Astrocyte (in vitro differentiated cells and primary cell): ENCODE measurements at places on chromosomes 3 and 15.
A peak's percentile ranks its signal among the peaks of the same experiment; 100 is the strongest.

- DNase-seq = no peak
Measured at GRCh38 chr3:68256635-68257223, 602.3 kb upstream of the SUCLG2 start.

GRCh38 chr3:194584320-194584776, 48.9 kb downstream of the TMEM44 start:
- DNase-seq = no peak

DNA sequence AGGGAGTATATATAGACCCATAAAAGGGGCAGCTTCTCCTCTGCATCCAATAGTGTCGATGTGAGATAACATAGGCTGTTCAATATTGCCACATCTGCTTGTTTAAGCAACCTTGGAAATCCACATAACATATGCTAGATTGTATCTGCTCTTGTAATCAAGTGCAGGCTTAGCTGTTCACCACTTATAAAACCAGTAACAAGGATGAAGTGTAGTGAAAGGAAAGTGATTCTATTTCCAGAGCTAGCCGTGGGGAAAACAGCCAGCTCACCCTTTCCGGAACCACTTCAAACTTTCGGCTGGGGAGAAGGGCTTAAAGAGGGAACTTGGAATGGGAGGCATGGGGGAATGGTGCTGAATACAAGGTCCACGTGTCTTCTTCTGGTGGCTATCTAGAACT, 204.0 kb downstream of the TAFA4 start:
- no peak for DNase-seq

- no peak for DNase-seq
Measured at GRCh38 chr3:18725668-18726407, 300.7 kb upstream of the SATB1 start.

- no peak for DNase-seq
Measured at GRCh38 chr3:195753581-195753980, 32.8 kb downstream of the MUC20 start.

GRCh38 chr15:88803241-88803919, at the start of gene ACAN:
ACAN (plus strand) TSS chr15:88803436; CDS start chr15:88836207, 32,771 bp downstream.
- no peak for DNase-seq

GRCh38 chr15:31027910-31028578, 36.6 kb upstream of the MTMR10 start:
- DNase-seq = no peak

DNA sequence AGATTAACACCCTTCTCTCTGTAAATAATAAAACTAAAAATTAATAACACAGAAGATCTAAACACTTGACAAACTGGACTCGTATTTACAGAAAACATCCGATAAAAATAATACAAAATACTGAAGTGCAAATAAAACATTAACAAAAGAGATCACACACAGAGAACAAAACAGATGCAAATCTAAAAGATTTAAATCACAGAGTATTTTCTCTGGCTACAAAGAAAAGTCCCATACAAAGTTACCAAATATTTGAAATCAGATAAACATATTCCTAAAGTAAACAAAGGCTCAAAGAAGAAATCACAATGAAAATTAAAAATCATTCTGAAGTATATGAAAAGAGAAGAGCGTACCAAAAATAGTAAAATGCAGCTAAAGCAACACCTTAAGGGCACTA, 42.5 kb downstream of the TBL1XR1 start:
- DNase-seq = no peak

DNA sequence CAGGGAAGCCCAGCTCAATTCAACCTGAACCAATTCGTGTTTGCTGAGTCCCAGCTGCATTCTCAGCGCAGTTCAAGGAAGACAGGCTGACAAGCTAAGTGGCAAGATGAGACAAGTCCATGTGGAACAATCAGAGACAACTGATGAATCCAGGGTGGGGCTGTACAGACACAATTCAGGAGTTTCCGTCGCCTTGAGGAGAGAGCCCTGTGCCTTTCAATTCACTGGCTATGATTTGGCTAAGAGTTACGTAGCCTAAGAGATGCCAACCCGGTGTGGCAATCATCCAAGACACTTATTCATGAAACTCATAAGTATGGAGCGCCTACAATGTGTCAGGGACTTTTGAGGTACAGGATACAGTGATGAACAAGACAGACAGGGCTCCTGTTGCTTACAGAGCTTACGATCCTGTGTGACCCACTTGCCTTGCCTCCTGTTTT, 15.5 kb upstream of the ZBED2 start:
- no peak for DNase-seq

GRCh38 chr3:183745300-183746098, 47.9 kb downstream of the YEATS2 start:
- peak; percentile 65 for DNase-seq

DNA sequence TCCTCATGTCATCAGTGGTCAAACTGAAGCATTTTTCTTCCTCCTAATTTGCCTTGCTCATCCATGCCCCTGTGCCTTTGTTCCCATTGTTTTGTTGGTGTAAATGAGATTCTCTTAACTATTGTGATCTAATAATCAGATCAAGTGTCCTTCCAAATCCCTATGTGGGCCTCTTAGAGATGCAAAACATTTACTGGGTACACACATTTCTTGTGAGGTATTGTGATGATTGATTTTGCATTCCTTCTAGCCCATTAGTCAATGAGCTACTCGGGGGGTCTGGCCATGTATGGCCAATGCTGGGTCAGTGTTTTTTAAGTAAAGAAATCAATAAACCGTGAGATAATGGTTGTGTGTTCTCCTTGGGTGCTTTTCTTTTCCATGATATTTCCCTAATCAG, 580.4 kb downstream of the VGLL3 start:
- no peak for DNase-seq

- no peak for DNase-seq
Measured at GRCh38 chr3:98709441-98709840, 53.7 kb upstream of the ST3GAL6 start.

DNA sequence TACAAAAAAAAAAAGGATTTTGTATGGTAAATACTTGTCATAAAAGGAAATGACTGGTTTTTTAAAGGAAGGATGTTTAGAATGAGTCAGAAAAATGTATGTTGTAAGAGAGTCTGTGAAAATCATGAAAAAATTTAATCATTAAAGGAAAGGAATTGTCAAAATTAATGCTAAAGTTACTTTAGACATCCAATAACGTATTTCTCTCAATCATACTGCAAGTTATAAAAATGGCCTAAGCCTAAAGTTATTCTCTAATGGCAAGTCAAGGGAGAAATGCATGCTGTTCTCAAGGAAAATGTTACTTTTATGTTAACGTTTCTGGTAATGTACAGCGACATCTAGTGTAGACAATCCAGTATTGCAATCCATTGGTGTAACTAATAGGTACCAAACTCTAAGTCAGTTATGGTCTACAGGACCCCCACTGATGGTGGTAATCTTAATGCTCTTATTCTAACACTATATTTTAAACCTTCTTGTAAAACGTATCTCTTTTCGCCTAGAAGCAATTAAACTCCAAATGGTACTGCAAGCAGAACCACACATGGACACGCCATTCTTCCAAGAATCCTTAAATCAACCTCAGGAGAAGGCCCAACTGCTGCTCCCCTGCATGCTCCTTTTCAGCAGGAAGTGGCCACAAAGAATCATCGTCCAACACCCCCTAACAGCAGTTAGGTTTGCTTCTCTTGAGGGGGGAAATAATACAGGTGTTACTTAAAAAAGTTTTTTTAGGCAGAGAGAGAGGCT, 35.2 kb downstream of the NCEH1 start:
- DNase-seq = peak; percentile 30

- DNase-seq = peak; percentile 32
Measured at GRCh38 chr3:171349392-171349791, 110.8 kb downstream of the TNIK start.

DNA sequence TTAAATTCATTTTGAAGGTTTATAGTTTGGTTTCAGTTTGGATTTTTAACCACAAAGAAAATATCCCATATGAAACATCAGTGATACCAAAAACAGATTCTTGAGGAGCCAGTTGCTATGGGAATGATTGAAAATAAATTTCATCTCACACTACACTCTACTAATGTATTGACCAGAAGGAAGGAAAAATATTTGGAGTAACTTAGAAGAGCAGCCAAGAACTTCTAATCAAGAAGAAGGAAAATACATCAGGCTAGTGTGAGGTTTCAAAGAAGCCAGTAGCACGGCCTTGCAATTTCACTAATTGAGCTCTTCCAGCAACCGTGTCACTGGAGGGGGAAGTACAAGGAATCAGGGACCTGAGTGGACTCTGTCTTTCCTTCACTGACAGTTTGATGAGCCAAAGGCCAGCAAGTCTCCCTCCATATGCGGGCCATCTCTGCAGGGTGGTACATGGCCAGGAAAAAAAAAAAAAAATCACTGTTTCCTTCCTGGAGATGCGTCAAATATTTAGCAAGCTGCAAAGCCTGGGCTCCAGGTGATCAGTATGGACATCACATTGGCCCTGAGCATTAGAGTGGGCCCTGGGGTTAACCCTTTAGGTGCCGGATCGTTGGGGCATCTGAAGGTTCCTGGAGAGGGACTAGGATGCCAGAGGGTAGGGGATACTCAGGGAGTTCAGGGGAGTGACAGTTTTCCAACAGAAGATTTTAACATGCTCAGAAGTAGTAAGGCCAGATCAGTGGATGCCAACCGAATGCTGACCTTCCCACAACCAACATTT, 37.1 kb downstream of the SLC12A8 start:
- no peak for DNase-seq

DNA sequence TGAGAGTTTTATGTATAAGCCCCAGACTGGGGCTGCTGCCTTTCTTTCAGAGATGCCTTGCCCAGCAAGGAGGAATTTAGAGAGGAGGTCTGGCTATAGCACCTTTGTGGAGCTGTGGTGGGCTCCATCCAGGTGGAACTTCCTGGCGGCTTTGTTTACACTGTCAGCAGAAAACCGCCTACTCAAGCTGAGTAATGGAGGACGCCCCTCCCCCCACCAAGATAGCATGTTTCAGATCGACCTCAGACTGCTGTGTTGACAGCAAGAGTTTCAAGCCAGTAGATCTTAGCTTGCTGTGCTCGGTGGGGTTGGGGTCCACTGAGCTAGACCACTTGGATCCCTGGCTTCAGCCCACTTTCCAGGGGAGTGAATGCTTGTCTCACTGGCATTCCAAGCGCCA, 155.6 kb downstream of the STXBP5L start:
- DNase-seq = no peak

DNA sequence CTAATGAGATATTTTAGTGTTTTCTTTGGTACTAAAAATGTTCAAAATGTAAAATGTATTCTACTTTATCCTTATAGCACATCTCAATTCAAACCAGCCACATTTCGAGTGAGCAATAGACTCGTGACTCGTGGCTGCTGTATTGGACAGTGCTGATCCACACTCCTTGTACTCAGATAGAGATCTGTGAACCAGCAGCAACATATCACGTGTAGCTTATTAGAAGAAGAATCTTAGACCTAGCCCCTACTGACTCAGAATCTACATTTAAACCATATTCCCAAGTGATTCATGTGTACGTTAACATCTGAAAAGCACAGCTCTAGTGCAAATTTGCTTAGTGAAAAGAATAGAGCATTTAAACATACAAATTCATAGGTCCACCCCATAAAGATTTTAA, 130.9 kb downstream of the IL1RAP start:
- DNase-seq = peak; percentile 36
